ENCODE measurements at places on chromosomes 12 and 14.

GRCh38 chr14:24096545-24097181, 2.6 kb downstream of the PCK2 start:
- DNase-seq = no peak

GRCh38 chr14:69671365-69672030, 60.1 kb downstream of the SUSD6 start:
- no peak for DNase-seq

DNA sequence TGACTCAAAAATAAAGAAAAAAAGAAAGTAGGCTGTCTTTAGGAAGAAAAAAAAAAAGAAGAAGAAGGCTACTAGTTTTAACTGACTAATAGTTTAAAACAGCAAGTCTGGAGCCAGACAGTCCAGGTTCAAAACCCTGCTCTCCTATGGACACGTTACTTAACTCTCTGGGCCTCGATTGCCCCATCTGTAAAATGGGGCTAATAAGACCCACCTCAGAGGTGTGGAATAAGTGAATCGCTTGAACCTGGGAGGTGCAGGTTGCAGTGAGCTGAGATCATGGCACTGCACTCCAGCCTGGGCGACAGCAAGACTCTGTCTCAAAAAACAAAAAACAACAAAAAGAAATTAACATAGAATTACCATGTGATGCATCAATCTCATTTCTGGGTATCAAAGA, 10.5 kb upstream of the SCARB1 start:
- no peak for DNase-seq

DNA sequence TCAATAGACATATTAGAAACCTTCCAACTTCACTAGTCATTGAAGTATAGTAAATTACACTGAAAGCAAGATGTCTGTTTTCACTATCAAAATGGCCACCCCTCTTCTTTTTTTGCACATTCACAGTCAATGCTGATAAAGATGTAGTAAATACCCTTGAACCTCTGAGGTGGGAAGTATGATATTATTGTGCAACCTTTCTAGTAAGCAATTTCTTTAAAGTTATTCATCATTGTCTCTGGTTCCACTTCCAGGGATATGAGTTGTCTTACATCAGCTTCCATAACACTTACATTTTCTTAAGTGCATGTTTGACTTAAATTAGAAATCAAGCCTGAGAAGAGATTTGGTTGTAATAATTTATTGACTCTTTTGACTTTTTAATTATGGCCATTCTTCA, 453.9 kb upstream of the MGAT4C start:
- DNase-seq = no peak

GRCh38 chr12:42172441-42173210, 28.0 kb upstream of the GXYLT1 start:
- DNase-seq = no peak

DNA sequence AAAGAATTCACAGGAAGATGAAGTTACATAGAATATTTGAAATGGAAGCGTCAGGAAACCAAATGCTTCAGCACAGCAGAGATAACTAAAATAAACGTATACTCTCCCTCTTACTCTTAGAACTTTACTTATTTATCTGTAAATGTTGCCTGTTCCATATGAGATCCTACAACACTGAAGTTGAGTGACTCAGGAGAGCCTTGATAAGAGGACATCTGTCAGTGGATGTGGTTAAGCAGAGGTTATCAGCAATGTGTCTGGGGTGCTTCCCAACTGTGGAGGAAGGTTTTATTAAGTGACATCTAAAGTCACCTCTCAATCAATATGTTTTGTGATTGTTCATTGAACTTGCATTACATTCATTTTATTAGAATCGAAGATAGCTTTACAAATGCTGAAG, 81.9 kb downstream of the NEDD1 start:
- no peak for DNase-seq

DNA sequence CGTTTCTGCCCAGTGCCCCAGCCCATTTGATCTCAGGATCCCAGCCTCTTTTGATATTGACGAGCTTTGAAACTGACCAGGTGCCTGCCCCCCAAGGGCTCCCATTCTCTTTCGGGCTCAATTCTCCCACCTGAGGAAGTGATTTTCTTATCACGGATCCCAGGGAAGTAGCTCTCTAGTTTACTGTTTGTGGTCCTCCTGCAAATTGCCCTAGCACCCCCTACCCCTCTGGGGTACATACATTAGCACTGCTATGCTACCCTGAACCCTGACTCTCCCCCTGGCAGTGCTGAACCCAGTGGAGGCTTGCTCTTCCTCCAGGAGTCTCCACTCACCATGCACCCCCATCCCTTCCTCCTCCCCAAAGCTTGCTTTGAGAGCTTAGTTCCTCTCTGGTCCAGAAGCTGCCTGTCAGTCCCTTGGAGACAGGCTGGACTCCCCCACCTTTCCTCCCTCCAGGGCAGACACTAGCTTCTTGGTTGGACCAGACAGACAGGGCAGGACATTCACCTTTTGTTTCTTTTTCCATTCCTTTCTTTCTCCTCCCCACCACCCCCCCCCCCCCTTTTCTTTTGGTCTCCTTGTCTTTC, 4.4 kb upstream of the TBX3 start:
- DNase-seq = no peak

DNA sequence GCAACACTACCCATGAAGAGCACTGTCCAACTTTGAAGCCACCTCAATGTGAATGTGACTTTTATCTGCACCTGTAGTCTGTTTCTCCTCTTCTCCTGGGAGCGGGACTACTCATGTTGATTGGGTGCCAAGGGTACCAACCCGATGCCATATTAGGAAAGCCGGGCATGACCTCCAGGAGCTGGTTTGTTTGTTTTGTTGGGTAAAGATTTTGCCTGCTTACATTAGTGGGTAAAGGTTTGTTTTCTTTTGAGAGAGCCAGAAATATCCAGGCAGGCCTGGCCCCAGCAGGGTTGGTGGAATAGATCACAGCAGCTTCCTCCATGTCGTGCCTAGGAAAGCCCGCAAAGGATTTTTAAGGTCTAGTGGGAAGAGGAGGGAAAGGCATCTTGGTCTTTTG, 19.7 kb upstream of the ITPK1 start:
- peak; percentile 65 for DNase-seq

GRCh38 chr12:79935624-79936345, 888 bp upstream of the PPP1R12A start:
- no peak for DNase-seq

GRCh38 chr12:70194076-70194475, 49.2 kb upstream of the CNOT2 start:
- DNase-seq = no peak

DNA sequence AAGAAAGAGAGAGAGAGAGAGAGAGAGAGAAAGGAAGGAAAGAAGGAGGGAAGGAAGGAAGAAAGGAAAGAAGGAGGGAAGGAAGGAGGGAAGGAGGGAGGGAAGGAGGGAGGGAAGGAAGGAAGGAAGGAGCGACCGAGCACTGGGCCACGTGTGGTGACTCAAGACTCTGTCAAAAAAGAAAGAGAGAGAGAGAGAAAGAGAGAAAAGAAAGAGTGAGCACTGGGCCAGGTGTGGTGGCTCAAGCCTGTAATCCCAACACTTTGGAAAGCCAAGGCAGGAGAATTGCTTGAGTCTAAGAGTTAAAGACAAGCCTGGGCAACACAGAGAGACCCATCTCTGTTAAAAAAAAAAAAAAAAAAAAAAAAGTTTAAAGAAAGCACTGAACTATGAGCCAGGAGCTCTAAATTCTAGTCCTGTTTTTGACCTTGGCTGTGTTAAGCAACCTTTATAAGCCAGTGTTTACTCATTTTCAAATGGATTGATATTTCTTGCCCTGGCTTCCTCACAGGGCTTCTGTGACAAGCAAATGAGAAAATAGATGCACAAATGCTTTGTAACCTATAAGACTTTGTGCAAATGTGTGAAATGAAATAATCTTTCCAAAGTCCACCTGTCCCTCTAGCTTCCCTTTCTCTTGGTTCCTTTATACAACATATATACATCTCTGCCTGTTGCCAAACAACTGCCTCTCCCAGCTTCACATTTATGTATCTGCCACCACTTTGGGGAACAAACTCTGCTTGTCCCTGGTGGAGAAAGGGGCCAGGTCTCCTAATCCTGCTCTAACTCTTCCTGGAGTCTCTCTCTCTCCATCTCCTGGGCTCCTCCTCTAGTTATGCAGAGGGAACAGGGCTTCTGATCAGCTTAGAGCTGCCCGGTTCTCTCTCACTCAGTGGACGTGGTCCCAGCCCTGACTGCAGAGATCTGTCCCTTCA, 16.1 kb upstream of the PLEKHG6 start:
- no peak for DNase-seq

- DNase-seq = peak; percentile 81
These were observed 102.0 kb downstream of the EGLN3 start for GRCh38 chr14:33848706-33849454.

- no peak for DNase-seq
These were observed 108.0 kb downstream of the FIGNL2 start for GRCh38 chr12:51740536-51740935.

DNA sequence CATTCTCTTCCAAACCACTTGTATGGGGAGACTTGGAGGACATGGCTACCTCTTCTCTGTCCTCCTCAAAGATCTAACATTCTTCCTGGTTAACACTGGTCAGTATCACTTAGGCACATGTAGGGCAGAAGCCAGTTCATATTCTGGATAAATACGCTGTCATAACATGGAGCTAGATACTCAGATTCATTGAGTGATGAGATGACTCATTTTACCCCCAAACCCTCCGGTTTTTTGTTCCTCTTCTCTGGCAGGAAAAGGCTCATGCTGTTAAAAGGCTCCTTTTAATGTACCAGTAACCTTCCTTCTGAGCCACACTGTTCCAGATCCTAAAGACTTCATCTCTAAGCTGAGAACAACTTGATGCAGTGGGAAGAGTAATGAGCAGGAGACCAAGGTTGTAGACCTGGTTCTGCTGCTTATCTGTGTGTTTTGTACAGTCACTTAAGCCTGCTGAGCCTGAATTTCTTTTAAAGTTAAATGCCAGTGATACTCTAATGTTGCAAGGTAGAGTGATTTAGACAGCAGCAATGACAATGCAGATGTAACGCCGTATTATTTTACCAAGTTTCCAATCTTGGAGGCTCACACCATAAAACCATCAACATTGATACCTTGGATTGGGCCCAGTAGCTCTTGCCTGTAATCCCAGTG, 57.3 kb upstream of the ELK3 start:
- DNase-seq = no peak

DNA sequence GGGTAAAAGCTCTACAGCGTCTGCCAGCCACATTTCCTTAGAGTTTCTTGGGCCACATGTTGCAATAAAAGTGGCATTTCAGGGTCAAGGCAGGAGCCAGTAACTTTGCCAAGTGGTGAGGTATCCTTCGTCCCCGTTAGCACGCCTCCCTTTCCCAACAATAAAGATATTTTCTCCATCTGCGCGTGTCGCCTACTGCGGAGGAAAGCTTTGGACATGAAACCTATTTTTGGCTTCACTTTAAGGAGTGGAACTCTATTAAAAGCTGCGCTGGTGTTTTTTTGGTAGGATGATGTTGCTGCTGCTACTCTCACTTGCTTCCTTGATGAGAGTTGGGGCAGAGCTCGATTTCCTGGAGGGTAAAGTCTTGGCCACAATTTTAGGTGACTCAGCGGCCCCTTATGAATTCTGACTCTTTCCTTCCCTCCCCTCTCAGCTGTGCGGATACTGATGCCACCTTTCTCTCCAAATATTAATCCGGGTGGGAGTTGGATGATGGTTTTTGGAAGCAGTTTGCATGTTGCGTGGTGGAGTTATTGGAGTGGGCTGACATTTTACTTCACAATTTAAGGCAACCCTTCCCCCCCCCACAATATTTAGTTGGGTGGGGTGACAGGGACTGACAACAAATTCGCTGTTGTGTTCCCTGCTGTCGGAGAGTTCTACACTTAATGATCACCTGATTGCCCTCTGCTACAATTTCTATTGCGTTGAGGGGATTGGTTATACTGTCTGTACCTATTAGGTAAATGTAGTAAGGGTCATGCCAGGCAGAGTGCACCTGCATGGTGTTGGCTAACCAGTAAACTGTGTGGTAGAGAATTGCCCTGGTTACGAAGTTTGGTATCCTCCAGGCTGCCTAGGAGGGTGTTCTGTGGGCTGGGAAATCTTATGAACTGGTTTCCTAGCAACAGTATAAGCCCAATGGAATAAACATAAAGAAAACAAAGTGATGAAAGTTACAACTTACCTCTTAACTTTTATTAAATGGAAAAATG, 1.1 kb downstream of the CCDC91 start:
- DNase-seq = peak; percentile 53

Data from pancreas (tissue), 10 donors.